Uterus (tissue), 4 donors: ENCODE measurements at places on chromosomes 1 and 21.
A peak's percentile ranks its signal among the peaks of the same experiment; 100 is the strongest.

DNA sequence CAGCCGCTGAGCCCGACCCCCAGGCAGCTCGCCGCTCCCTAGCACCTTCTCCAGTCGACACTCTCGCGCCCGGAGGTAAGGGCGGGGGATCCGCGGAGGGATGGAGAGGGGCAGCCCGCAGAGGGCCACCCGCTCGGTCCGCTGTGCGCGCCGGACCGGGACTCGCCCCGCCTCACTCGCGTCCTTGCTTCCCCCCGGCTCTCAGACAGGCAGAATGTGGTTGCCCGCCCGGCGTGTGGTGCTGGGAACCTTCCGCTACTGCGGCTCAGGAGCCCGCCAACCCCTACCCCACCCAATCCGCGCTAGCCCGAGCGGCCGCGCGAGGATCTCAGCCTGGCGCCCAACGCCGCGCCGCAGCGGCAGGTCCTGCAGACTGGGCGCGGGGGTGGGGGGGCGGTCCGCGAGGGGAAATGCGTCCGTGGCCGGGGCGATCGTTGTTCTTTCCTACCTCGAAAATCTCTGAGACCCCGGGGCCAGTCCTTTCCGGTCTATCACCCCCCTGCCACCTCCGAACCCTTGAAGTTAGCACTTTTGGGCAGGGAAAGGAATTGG is 404 bp downstream of the LRRC8C start:
- H3K4me3 ChIP-seq, result peak overlapping the region; percentile 94
- no peaks in the 10 kb centered on the region for H3K27me3 ChIP-seq
- H3K27ac ChIP-seq, result peak overlapping the region; percentile 93
- H3K4me1 ChIP-seq, result no peaks in the 10 kb centered on the region

GRCh38 chr1:243974451-243975292 is 76.4 kb upstream of the ZBTB18 start:
- no peak overlapping the region for H3K27ac ChIP-seq
- H3K4me1 ChIP-seq, result no peaks in the 10 kb centered on the region
- H3K36me3 ChIP-seq, result no peaks in the 10 kb centered on the region
- no peak for DNase-seq
- no peaks in the 10 kb centered on the region for H3K27me3 ChIP-seq
- H3K4me3 ChIP-seq, result no peak overlapping the region

- no peaks in the 10 kb centered on the region for H3K27me3 ChIP-seq
- no peaks in the 10 kb centered on the region for H3K36me3 ChIP-seq
- no peaks in the 10 kb centered on the region for H3K4me1 ChIP-seq
- H3K4me3 ChIP-seq, result no peak overlapping the region
- H3K27ac ChIP-seq, result no peak overlapping the region
- DNase-seq, result no peak
Observed at GRCh38 chr1:231232870-231233734, 7.9 kb upstream of the GNPAT start.

DNA sequence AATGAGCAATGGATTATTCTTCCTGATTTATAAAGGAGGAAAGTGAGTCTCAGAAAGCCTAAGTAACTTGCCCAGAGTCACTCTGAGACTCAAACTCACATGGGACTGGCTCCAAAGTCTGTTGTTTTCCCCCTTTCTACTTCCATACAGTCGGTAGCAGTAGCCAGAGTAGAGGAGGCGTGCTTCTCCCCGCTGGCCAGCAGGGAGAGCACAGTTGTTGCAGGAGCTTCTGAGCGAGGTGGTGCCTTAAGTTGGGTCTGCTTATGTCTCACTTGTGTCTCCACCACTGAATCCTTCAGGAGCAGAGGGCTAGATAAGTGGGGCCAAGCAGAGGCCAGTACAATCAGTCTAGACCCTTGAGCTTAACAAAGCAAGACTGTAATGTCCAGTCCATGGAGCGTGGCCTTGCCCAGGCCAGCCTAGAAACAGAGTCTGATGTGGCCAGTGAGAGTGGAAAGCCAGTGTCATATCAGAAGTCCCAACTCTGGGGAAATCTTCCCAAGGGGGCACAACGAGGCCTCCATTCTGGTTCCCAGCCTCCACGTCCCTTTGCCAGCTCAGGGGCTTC is 181.9 kb downstream of the ZSCAN20 start:
- H3K4me3 ChIP-seq, result no peak overlapping the region
- H3K27me3 ChIP-seq, result no peaks in the 10 kb centered on the region
- no peak overlapping the region for H3K27ac ChIP-seq
- H3K36me3 ChIP-seq, result no peaks in the 10 kb centered on the region
- no peak for DNase-seq

GRCh38 chr1:183138301-183138700 is 47.8 kb upstream of the LAMC2 start:
- H3K36me3 ChIP-seq, result no peaks in the 10 kb centered on the region
- H3K4me3 ChIP-seq, result no peak overlapping the region
- DNase-seq, result no peak

DNA sequence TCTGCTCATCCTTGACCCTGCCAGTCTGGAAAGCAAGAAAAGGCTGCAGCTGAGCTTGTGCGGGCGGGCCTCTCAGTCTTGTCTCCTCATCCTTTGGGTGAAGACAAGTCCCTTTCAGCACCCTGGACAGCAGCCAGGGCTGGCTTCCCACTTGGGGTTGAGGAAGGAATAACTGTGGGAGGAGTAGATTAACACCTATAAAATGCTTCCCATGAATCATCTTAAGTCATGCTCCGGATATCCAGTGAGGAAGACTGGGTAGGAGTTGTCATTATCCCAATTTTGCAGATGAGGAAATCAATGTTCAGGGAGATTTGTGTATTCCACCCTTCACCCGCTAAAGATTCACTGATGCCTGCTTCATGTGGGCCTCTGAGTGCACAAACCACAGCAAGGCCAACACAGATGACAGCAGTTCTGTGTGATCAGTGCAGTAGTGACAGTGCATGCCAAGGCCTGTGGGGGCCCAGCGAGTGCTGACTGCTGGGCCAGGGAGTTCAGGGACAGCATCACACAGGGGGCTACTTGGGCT is 20.1 kb upstream of the COL16A1 start:
- no peaks in the 10 kb centered on the region for H3K36me3 ChIP-seq
- H3K4me3 ChIP-seq, result no peak overlapping the region
- no peaks in the 10 kb centered on the region for H3K4me1 ChIP-seq
- DNase-seq, result peak; percentile 48
- no peaks in the 10 kb centered on the region for H3K27me3 ChIP-seq

- no peaks in the 10 kb centered on the region for H3K36me3 ChIP-seq
- no peak overlapping the region for H3K27ac ChIP-seq
- H3K4me3 ChIP-seq, result no peak overlapping the region
- H3K4me1 ChIP-seq, result no peaks in the 10 kb centered on the region
- no peak for DNase-seq
- no peaks in the 10 kb centered on the region for H3K27me3 ChIP-seq
Observed at GRCh38 chr1:99704356-99704816, 58.5 kb downstream of the PALMD start.

GRCh38 chr1:102751111-102751510 is 357.2 kb downstream of the COL11A1 start:
- no peak overlapping the region for H3K4me3 ChIP-seq
- no peaks in the 10 kb centered on the region for H3K36me3 ChIP-seq
- no peak for DNase-seq
- H3K4me1 ChIP-seq, result no peaks in the 10 kb centered on the region
- H3K27me3 ChIP-seq, result no peaks in the 10 kb centered on the region

GRCh38 chr1:70790232-70790923 is 257.2 kb downstream of the PTGER3 start:
- DNase-seq, result no peak
- H3K4me1 ChIP-seq, result no peaks in the 10 kb centered on the region
- no peak overlapping the region for H3K4me3 ChIP-seq
- H3K27ac ChIP-seq, result no peak overlapping the region
- no peaks in the 10 kb centered on the region for H3K36me3 ChIP-seq

- DNase-seq, result no peak
- H3K4me3 ChIP-seq, result no peak overlapping the region
- H3K27me3 ChIP-seq, result no peaks in the 10 kb centered on the region
- peak overlapping the region; percentile 37 for H3K27ac ChIP-seq
- no peaks in the 10 kb centered on the region for H3K36me3 ChIP-seq
- H3K4me1 ChIP-seq, result no peaks in the 10 kb centered on the region
Observed at GRCh38 chr1:64536836-64537490, 67.0 kb downstream of the CACHD1 start.

GRCh38 chr1:238783633-238784032 is 602.7 kb upstream of the CHRM3 start:
- H3K4me3 ChIP-seq, result no peak overlapping the region
- no peaks in the 10 kb centered on the region for H3K36me3 ChIP-seq
- no peak overlapping the region for H3K27ac ChIP-seq
- DNase-seq, result no peak

DNA sequence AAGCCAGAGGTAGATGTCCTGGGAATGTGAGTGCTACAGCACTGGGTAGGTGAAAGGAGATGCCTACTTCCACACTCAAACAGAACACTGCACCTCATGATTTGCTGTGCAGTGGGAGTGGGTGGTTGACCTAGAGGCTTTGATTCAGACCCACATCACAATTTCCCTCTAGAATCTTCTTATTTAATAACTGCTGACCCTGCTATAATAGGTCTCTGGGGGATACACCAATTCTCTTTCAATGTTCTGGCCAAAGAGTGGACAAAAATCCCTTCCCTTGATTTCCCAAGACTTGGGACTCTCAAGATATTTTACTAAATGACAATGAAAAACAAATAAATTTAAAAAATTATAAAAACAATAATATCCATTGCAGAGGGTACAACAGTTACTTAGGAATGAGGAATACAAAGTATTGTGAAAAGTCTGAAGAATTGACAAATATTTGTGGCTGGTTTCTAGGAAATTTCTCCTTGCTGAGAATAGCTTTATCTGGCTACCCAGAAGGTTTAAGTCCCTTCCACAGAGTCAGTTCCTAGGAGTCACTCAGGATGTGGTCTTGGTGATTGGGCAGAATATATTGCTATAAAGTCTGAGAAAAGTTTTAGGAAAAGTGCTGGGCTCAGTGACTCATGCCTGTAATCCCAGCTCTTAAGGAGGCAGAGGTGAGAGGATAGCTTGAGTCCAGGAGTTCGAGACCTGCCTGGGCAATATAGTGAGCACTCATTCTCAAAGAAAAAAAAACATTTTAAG is 2.4 kb upstream of the FCGR2A start:
- H3K4me1 ChIP-seq, result no peaks in the 10 kb centered on the region
- no peak overlapping the region for H3K4me3 ChIP-seq
- DNase-seq, result no peak
- H3K27me3 ChIP-seq, result no peaks in the 10 kb centered on the region
- H3K36me3 ChIP-seq, result no peaks in the 10 kb centered on the region
